CD4-positive, alpha-beta T cell treated with Interleukin-4 for 4 hours (primary cell): ENCODE measurements at places on chromosomes 12 and 14.

DNA sequence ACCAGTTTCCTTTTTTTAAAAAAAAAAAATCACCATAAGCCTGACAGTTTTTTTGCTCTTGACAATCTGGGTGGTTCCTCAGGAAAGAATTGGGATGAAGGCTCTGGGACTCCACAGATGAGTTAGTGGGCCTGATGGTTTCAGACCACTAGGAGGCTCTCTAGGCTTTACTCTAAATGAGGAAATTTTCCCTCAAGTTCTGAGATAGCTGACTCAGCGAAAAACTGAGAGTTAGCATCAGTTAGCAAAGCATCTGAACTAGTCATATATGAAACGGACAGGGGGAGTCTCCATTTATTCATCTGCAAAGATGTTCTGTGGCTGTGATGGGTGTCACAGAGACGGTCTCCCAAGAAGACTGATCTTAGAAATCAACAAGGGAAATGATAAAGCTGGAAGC lies 314.3 kb upstream of the OR4E1 start:
- no peak for DNase-seq

DNA sequence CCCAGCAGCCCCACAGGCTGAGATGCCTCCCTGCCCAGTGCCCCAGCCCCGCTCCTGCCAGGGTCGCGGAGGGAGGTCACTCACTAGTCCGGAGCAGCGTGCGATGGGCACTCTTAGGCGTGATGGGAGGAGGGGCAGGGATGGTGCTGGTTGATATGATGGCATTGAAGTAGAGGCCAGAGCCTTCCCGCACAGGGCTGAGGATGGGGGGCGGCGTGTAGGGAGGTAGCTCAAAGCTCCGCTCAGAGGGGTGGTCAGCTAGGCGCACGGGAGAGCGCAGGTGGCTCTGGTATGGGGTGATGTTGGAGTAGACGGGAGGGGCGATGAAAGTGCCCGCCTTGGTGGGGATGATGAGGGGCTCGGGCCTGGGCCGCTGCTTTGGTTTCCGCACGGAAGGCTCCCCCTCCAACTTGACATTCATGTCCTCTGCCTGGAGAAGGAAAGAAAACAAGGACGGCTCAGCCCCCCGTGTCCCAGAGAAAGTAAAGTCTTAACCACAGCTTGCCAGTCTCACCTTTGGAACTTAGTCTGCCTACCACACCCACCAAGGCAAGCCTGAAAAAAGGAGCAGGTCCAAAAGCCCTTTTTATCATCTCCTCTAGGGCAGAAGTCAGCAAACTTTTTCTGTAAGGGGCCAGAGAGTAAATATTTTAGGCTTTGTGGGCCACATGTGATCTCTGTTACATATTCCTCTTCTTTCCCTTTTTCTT lies 15.5 kb upstream of the PNMA1 start:
- no peak for DNase-seq

DNA sequence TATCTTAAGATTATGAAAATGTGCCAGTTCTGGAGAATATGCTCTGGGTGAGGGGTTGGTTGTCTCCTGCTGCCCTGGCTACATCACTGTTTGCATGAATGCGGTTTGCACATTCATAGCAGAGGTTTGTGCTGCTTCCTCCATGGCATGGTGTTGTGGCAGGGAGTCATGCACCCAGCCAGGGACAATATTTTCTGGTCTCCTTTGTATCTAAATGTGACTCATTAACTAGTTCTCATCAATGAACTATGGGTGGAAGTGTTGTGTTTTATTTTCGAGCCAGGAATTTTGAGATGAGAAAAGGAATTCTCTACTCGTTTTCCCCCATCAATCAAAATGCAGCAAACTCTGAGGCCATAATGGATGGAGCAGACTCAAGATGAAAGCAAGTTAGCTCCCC lies 527.3 kb downstream of the SNAPC1 start:
- no peak for DNase-seq

DNA sequence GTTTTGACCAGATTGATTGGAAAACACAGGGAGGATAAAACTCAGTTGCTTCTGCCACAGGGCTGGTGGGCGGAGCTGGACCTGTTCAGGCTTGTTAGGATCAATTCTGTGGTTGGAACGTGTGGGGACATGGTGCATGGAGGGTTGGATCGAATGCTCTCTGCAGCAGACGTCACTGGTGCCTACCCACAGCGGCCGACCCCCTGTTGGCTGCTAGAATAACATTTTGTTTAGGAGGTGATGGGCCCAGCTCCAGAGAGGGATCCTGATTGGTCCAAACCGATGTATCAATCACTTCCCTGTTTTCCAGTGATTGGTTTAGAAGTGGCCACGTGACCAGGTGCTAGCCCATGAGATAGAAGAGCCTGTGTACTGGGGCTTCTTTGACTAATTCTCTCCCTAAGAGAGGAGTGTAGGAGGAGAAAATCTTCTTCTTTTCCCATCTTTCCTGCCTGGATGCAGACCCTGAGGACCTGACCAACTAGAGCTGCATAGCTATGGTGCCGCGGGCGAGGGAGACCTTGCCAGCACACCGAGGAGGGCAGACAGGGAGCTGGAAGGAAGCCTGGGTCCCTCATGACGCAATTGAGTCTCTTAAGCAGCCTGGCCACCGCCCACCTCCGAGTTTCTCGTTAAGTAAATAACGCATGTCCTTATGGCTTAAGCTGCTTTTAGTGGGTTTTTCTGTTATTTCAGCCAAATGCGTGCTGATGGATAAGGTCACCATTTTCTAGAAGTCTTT lies 163.5 kb downstream of the AACS start:
- no peak for DNase-seq

DNA sequence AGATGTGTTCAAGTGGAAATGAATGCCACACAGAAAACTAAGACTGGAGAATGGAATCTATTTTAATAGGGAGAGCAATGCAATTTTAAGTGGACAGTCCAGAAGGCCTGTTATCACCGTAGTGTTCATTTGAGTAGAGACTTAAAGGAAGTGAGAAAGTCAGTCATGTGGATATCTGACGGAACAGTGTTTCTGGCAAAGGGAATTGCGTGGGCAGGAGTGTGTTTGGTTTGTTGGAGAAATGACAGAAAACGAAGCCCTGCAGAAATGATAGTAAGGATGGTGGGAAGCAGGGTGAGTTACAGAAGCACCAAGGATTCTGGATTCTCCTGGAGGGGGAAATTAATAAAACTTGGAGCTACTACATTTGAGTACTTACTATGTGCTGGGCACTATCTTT lies 776.6 kb downstream of the MED13L start:
- DNase-seq, result no peak

- no peak for DNase-seq
These were observed 30.9 kb downstream of the GPR137C start for GRCh38 chr14:52583544-52583943.

GRCh38 chr12:119915894-119916510 lies 38.9 kb upstream of the CIT start:
- DNase-seq, result no peak

DNA sequence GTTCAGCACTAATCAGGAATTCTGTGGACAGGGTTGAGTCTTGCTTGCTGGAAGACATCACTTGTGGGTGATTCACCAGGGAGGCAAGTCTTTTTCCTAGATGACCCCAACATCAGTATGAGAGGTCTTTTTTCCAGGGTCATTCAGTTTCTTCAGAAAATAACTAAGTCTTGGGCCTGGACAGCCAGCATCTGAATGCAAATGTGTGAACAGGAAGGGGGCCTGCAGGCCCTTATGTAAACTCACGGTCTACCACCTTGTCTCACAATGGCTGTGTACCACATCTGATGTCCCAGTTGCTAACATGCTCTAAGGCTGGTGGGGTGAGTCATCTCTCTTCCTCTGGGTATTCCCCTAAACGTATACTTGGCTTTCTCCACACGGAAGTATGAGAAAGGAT lies 79.2 kb downstream of the HECTD4 start:
- DNase-seq, result peak; percentile 78

DNA sequence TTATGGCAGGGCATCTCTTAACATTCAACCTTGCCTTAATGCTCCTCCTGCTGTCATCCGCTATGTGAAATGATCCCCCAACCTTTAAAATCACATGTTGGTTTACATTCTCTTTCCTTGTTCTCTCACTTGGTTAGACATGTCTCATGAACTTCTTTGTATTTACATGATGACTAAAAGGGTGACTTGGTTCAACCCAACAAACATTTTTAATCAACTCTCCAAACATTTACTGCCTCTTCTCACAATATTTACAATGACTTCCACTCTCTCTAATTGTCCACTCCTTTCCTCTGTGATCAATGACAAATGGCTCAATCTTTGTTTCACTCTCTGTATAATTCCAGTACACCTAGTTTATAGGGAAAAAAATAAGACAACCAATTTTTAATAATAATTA lies 506.1 kb downstream of the NELL2 start:
- DNase-seq, result no peak

- DNase-seq, result peak; percentile 67
These were observed 154.4 kb downstream of the KCNK10 start for GRCh38 chr14:88168498-88169165.

DNA sequence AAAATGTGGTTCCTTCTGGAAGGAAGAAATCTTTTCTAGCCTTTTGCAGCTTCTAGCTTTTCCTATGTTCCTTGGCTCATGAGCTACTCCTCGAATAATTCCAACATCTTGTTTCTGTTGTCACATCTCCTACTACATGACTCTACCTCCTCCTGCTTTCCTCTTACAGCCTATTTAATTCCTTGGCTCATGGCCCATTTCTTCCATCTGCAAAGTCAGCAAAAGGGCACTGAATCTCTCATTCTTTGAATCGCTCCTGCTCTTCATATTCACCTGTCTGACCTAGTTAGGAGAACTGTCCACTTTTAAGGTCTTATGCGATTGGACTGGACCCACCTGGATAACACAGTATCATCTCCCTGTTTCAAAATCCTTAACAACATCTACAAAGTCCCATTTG lies 15.8 kb downstream of the PRKD1 start:
- no peak for DNase-seq

DNA sequence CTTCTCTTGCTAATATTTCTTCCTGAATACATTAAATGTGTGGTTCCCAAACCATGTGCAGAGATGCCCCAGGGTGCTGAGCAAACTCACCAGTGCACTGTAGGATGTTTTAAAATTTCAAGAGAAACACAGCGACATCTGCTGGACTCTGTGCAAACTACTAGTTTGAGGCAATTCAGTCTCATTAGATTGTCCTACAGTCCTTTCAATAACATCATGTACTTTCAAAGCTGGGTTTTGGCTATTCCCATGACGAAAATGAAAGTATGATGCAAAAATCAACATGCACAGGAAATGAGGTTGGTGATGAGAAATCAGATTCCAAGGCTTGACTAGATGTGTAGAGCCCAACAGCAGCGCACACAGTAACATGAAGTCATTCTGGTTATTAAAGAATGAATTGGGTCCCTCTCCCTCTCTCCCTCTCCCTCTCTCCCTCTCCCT lies 66.3 kb downstream of the CLIP1 start:
- DNase-seq, result peak; percentile 68

DNA sequence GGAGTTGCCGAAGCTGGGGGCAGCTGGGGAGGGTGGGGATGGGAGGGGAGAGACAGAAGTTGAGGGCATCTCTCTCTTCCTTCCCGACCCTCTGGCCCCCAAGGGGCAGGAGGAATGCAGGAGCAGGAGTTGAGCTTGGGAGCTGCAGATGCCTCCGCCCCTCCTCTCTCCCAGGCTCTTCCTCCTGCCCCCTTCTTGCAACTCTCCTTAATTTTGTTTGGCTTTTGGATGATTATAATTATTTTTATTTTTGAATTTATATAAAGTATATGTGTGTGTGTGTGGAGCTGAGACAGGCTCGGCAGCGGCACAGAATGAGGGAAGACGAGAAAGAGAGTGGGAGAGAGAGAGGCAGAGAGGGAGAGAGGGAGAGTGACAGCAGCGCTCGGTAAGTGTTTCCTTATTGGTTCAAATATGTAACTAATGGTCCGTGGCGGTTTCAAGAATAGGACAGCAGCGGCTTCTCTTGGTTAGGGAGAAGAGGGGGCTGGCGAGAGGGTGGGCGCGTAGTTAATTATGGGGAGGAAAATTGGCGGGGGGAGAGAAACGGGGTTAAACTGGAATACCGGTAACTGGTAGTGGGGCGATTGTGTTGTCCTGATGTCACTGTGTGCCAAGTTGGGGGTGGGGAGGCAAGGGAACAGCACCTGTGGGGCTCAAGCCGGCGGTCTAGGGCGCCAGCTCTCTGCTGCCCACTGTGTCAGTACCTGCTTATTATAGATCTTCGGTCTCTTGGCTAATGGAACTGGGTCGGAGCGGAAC lies 8.4 kb downstream of the HOXC8 start:
- DNase-seq, result no peak

DNA sequence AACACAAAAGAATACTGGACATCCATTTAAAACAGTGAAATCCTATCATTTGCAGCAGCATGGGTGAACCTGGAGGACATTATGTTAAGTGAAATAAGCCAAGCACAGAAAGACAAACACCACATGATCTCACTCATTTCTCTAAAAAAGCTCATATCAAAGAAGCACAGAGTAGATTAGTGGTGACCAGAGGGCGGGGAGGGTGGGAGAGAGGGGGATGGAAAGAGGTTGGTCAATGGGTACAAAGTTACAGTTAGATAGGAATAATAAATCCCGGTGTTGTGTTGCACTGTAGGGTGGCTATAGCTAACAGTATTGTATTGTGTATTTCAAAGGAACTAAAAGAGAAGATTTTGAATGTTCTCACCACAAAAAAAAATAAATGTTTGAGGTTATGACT lies 52.4 kb downstream of the DUSP6 start:
- no peak for DNase-seq

- DNase-seq, result no peak
These were observed 130.1 kb downstream of the SLC41A2 start for GRCh38 chr12:104828015-104828414.

GRCh38 chr12:82723093-82723492 lies 36.4 kb downstream of the TMTC2 start:
- no peak for DNase-seq

DNA sequence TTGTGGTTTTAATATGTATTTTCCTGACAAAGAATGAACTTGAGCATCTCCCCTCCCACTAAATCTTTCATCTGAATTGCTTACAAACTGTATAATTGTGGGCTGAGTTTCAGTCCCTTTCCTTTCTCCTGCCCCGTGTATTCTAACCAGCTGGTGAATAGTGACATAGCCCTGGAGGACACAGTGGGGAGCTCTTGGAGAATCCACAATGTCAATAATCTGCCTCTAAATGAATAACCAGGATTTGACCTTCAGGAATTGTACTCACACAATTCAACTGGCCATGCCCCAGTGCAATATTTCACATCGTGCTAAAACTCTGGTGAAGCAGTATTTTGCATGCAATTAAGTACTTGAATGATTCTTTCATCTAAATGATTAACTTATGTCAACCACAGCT lies 177.2 kb downstream of the C12orf42 start:
- no peak for DNase-seq
